ENCODE measurements at places on chromosomes 4 and X.
A peak's percentile ranks its signal among the peaks of the same experiment; 100 is the strongest.

DNA sequence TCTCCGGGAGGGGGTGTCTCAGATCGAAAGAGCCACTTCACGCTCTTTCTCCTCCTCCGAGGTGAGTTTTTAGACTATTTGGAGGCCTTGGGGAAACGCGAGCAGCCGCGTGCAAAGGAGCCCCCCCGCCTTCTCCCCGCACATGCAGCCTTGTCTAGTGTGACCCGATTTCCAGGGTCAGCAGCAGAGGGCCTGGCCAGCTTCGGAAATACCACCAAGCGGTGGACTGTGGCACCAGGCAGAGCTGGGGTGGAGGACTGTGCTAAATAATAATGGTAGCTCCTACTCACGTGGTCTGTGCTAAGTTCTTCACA, 79.3 kb upstream of the BCOR start:
- no peak for ATAC-seq

- ATAC-seq, result no peak
Observed at GRCh38 chrX:79159800-79160199, 15.3 kb downstream of the GPR174 start.

GRCh38 chr4:101101072-101101471, 246.3 kb downstream of the PPP3CA start:
- no peak for ATAC-seq

DNA sequence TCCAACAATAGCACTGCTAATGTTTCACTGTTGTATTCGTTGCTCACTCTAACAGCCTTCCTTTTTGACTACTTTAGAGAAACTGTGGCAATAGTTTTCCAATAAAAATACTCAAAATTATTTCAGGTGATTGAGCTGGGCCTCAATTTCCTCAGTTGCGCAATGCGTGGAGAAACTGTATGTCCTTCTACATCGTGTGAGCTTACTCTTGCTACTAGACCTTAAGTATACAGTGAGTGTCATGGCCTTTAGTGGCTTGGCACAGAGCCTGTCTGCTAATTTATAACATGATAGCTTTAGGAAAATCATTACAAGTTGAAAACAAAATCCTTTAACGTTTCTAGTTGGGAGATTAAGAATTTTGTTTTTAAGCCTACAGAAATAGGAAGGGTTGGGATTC, 114.5 kb downstream of the COL4A6 start:
- ATAC-seq, result no peak

DNA sequence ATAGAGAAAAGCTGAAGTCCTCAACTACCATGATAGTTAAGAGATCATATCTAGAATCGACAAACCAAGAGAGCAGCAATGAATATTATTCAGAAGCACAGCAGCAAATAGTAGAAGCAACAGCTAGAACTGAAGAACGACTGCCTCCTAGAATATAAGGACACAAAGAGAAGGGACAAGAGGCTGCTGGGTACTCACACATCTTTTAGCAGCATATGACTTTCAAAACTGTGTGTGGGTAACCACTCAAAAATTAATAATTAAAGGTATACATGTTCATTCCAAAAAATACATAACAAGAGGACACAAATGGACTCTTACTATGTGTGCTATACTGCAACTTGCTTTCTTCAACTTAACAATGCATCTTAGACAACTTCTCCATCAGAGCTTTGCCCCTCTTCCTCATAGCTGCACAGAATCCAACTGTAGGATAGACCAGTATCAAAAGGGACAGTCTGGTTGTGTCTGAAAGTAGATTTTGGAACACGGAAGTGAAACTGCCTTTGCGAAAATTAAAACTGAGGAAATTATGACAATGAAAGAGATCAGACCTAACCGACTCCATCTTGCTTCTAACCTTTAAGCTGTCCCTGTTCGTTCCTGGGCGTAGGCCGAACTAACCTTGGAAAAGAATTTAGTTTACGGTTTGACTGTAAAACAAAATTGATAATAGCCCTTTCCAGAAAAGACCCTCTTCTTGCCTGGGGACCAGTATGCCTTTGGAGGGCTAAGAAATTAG, 125.7 kb downstream of the SH3KBP1 start:
- no peak for ATAC-seq

GRCh38 chrX:136953867-136954787, 73.6 kb upstream of the RBMX start:
- ATAC-seq, result peak; percentile 64

GRCh38 chr4:110970642-110971041, 347.8 kb upstream of the PITX2 start:
- no peak for ATAC-seq

DNA sequence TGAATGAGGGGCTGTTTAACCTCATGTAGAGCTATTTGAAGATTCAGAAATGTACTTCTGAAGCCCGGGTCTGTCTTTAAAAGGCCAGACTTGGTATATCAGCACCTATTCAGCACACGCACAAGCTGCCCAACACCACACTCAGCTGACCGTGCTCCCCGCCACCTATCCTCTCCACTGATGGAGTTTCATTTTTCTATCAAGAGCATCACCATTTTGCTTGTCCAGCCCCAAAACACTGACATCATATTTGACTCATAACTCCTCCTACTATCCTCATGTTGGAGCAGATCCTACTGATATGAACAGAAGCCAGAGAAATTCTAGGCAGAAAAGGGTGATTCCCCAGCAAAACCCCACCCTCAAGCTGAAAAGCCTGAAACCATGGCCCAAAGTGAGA, 100.3 kb downstream of the SORBS2 start:
- no peak for ATAC-seq

GRCh38 chr4:145494666-145495270, 13.1 kb downstream of the SMAD1 start:
- ATAC-seq, result no peak

DNA sequence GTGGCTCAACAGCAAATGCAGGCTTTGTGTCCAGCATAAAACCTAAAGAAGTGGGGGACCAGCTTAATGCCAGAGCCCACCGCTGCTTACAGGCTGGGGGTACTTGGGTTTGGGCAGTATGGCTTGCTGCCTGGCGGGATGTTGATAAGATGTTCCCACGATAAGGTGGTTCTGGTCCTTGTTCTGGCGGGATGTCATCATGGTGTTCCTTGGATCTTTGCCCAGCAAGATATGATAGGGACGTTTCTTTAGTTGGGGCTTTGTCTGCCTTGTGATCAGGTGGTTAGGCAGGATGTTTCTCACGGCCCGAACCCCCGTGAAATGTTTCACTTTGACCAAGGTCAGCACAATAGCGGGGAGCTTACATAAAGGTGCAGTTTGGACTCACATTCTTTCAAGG, 35.3 kb downstream of the PNPLA4 start:
- no peak for ATAC-seq

DNA sequence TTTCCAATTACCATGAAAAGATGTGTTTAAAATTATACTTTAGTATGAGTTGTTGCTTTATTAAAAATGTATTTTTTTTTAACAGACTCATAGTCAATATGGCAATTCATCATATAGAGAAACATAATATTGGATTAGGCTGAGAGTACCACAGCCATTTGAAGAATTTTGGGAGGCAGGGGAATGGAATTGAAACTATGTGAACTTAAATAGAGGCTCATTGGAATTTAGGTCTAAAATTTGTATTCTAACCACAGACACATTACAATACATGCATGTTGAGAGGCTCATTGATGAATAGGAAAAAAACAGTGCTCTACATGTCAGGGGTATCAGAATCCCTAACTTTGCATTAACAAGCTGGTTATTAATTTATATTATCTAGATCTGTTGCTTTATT, 269.6 kb downstream of the DKK2 start:
- no peak for ATAC-seq

DNA sequence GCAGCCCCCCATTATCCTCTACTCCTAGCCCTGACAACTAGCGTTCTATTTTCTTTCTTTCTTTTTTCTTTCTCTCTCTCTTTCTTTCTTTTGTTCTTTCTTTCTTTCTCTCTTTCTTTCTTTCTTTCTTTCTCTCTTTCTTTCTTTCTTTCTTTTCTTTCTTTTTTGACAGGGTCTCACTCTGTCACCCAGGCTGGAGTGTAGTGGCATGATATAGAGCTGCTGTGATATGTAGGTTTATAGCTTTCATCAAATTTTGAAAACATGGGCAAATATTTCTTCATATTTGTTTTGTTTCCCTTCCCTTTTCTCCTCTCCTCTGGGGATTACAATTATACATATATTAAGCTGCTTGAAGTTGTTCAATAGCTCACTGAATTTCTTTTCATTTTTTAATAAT, 39.1 kb upstream of the LONRF3 start:
- no peak for ATAC-seq

DNA sequence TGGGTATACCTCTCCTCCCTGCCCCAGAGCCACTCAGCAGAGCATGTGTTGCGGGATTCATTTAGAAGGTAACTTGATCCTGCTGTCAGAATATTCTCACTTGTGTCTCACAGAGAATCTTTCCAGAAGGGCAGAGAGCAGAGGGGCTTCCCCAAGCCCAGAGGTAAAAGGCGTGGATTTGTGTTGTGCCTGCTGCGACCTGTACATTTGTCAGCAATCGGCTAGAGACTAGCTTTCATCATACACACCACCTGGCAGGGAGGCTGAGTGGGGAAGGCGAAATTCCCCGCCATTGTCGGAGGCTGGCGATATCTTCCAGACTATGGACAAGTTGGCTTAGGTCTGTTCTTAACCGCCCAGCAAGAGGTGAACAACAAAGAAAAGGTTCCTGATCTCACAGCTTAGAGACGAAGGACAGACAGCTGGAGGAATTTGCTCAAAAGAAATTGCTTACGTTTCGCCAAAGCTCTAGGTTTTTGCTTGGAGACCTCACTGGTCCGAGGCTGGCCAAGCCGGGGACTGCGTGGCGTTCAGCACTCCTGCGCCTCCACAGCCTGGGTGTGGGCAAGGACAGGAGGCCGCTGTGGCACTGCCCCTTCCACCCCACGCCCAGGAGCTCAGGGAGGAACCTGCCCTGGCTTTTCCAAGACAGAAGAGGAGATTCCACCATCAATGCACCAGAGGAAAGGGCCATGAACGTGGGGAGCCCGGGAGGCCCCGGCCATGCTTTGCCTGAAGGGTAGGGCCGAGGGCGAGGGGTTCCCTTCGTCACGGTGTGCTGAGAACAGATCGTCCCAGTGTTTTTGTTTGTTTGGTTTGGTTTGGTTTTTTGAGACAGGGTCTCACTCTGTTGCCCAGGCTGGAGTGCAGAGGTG, 69.4 kb downstream of the DCTD start:
- ATAC-seq, result peak; percentile 76

- ATAC-seq, result no peak
Observed at GRCh38 chr4:79827283-79827682, 245.7 kb downstream of the ANTXR2 start.

DNA sequence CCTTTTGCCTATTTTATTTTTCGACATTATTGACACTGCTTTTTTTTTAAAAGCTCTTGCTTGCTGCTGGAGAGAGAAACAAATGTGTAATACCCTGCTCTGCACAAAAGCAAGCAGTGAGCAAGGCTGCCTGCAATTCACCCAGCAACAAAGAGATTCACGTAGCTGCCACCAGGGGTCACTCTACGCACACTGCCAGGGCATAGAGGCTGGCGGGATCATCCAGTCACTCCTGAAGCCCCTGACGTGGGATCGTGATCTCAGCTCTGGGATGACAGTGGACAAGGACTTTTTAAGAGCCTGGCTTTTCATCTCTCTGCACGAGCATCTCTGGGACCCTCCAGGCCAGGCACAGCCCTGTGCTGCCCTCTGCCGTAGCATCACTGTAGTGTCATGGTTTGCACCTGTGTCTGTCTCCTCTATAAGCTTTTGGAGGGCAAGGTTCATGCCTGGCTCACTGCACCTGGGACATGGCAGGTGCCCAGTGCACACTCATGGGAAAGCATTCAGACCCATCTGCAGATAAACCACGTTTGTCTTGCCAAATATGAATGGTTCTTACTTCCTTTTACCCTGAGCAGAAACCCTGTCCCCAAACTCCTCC, 19.8 kb downstream of the C4orf50 start:
- peak; percentile 68 for ATAC-seq

DNA sequence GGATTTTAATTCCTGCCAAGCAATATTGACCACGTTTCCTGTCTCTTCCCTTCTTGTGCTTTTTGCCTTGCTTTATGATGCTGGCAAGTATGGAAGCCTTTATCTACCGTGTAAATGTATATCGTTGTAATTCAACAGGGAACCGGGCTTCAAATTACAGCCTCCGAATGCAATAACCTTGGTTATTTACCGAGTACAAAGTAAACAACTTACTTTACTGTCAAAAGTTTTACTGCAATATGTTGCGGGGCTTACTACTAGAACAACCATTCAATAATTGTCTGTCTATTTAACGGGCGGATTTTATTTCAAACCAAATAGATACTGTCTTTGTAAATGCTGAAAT, 73.1 kb downstream of the PALLD start:
- no peak for ATAC-seq

- ATAC-seq, result no peak
Observed at GRCh38 chr4:183256343-183256742, 63.7 kb downstream of the CLDN22 start.

DNA sequence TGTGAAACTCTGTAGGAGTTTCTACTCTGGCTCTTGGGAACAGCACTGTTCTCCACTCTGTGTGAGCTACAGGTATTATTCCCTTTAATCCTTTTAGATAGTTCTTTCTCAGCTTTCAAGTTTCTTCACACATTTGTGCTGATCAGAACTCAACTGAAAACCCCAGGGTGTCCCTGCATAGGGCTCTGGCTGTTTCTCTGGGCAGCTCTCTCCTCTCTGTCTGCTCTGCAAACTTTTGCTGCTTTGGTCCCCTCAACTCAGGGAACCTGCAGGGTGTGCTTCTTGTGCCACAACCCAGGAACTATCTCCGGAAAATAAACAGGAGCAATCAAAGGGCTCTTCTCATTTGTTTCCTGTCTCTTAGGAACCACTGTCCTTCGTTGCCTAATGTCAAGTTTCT, 196.6 kb upstream of the GABRA2 start:
- no peak for ATAC-seq

- no peak for ATAC-seq
Observed at GRCh38 chr4:176868676-176869075, 76.0 kb upstream of the VEGFC start.

DNA sequence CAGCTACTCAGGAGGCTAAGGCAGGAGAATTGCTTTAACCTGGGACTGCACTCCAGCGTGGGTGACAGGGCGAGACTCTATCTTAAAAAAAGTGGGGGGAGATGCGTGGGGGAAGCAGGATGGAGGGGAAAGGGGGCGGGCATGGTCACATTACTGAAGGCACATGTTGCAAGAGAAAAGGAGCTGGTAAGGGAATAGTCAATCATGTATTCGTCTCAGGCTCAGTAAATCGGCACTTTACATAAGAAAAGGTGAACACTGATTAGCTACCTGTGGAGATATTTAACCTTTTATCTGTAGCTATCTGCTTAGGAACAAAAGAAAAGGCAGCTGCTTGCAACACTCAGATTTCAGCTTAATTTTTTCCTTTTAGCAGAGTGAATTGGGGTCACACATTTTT, 132.5 kb downstream of the PLS3 start:
- ATAC-seq, result no peak

GRCh38 chr4:35247047-35247446, 997.3 kb downstream of the ARAP2 start:
- ATAC-seq, result no peak

DNA sequence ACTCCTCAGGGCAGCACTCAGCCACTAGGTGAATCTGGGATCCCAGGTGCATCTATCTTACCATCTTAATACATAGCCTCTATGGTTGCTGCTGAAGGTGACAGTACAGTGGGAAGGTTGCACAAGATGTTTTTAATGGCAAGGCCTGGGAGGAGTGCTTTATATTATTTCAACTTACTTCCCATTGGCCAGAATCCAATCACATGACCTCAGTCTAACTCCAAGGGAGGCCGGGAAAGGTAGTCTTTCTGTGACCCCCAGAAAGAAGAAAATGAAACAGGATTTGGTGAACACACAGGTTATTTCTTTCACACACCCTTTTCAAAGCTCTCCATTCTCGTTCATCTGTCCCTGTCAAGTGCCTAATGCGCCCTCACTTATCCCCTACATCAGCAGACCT, 189.1 kb upstream of the ATP6AP2 start:
- no peak for ATAC-seq
